Coronary artery (tissue), 2 donors: ENCODE measurements at places on chromosomes 16 and 17.

DNA sequence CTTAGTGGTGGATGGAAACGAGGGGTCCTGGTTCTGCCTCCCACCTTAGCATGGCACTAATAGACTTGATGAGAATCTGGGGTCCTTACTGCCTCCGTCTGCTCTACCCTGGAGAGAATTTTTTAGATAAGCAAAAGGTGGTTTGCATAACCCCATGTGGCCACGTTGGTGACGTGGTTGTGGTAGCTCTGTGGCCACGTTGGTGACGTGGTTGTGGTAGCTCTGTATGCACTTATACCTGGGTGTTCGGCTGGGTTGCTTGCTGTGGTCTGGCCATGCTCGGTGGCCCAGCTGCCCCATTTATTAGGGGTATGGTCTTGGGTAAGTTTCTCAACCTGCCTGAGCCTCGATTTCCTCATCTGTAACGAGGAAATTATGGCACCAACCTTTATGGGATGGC lies 13.0 kb downstream of the SPIRE2 start:
- no peak for DNase-seq

DNA sequence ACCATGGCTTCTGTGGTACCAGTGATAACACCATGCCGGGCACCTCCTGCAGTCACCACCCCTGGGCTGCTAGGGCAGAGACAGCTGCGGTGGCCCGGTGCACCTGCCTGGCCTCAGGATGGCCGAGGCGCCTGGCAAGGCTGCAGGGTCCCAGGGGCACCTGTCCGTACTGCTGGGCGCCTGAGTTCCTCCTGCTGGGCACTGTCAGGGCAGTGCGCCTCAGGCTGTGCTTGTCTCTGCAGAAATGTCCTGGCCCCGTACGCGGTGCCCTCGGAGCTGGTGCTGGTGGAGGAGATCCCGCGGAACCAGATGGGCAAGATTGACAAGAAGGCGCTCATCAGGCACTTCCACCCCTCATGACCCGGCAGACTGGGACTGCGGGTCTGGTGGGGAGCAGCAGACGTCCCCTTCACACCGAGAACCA lies 17.7 kb upstream of the CDH15 start:
- DNase-seq = no peak

- no peak for DNase-seq
Observed at GRCh38 chr17:60748204-60748603, 70.6 kb downstream of the BCAS3 start.

- no peak for DNase-seq
Observed at GRCh38 chr16:66152823-66153393, 213.6 kb upstream of the CDH5 start.

- DNase-seq = peak; percentile 91
Observed at GRCh38 chr16:81610144-81610842, 165.7 kb downstream of the CMIP start.

DNA sequence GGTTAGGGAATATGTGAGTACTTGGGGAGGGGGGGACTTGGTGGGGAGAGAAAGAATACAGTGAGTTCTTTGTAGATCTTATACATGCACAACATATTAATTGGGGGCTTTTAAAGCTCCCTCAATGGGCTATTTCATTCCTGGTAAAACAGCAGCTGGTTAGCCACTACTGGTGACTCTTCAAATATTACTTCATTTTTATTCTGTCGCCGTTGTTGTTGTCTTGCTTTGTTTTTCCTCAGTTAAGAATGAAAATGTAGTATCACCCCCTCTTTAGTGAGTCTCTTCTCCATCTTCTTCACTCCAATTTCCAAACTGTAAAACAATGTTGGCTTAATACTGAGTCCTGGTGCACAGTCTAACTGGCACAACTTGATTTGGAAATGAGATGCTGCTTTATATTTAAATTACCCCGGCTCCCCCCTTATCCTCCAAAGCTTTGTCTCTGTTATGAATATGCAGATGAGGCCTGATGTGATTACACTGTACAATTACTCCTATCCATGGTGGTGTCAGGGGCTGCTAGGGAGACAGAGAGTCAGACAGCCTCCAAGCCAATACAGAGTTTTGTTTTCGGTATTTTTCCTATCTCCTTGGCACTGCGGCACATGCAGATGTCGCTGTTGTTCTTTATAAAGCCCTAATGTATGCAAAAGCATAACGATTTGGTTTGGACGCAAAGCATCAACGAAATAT lies 256.9 kb upstream of the PMFBP1 start:
- DNase-seq = no peak

GRCh38 chr17:82418001-82418986 lies at the start of the genes HEXD and OGFOD3:
TSS of gene HEXD (plus strand) at chr17:82418347. CDS start at chr17:82419800, 1,453 bp downstream.
TSS of gene OGFOD3 (minus strand) at chr17:82418586. CDS start at chr17:82418485, 101 bp downstream.
- peak; percentile 86 for DNase-seq

GRCh38 chr16:73304008-73304774 lies 256.3 kb upstream of the ZFHX3 start:
- DNase-seq = no peak

DNA sequence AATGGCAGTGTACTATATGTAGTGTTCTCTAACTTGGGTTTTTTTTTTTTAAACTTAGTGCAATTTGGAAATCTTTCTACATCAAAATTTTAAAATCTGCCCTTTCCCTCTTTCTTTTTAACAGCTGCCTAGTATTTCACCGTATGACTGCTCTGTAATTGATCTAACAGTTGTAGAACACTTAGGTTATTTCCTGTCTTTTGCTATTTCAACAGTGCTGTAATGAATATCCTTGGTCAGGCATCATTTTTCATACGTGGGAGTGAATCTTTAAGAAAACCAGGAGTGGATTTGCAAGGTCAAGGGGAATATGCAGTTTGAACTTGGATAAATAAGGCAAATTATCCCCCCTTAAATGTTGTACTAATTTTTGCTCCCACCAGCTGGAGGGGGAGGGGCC lies 3.8 kb downstream of the NLRC5 start:
- no peak for DNase-seq

DNA sequence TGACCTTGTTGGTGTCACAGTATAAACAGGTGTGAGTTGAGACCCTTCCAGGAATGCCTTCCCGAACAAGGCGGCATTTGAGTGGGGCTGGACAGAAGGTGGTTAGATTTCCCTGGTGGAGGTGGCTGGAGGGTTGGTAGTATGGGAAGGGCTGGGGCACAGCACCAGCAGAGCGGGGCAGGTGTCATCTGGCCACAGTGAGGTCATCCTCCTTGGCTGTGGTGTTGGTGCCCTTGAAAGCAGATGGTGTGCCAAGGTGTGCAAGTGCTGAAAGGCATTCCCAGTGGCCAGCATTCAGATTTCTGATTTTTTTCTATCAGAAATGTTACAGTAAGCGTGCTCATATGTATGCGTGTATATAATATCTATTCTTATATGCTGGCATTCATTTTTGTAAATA lies 126.6 kb downstream of the LAT start:
- DNase-seq = no peak

- DNase-seq = no peak
Observed at GRCh38 chr17:72266112-72266775, 145.4 kb downstream of the SOX9 start.

- peak; percentile 40 for DNase-seq
Observed at GRCh38 chr17:40517981-40518380, 16.6 kb upstream of the TNS4 start.
